Suprapubic skin (tissue), 4 donors: ENCODE measurements at places on chromosomes 2 and 18. TPM values are rescaled to one million over a fixed set of nuclear protein-coding genes. Genes with fewer than 3 reads are reported as not detected.

CHN1 gene
- total RNA-seq = 2.5 TPM

GRCh38 chr18:13578400-13578799 is 148.0 kb downstream of the FAM210A start:
- no peak for DNase-seq

RETSAT gene
- 123 TPM for total RNA-seq

- DNase-seq = no peak
Measured at GRCh38 chr2:4122726-4123125, 419.4 kb downstream of the DCDC2C start.

DNA sequence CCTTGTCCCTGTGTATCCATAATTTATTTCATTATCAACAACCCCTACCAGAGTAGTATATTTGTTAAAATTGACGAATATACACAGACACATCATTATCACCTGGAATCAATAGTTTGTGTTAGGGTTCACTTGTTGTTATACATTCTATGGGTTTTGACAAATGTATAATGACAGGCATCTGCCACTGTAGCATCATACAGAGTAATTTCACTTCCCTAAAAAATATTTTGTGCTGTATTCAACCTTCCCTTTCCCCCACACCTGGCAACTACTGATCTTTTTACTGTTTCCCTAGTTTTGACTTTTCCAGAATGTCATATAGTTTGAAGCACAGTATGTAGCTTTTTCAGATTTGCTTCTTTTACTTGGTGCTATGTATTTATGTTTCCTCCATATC is 132.0 kb downstream of the ZNF804A start:
- DNase-seq = no peak

MEP1B gene
- not detected for total RNA-seq

DNA sequence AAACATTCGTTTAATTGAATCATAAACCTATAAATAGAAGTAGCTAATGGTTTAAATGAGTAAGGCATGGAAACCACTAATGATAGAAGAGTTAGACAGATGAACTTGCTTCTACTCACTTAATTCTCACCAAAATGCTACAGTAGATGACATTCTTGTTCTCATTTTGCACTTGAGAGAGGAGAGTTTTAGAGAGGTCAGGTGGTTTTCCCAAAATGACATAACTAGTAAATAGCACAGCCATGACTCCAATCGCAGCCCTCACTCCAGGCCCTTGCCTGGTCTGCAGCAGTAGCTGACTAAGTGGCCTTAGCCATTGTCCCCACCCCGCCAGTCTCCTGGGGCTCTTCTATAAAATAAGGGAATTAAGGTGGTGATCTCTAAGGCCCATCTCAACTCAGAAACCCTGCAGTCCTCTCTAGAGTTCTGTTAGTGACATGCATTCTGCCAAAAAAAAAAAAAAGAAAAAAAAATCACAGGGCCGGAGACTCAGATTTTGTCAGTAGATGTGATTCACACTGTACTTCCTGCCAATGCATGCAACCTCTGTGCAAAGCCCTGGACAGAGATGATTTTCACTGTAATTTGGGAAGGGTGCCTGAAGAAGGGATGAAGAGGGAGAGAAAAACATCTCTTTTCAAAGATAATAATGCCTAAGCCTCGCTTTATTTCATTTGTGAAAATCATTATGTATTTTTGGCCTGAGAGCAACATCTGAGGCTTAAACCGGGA is 221.8 kb downstream of the ANAPC1 start:
- DNase-seq = no peak

GAL3ST2 gene
- total RNA-seq = not detected

RRM2 gene
- 3.0 TPM for total RNA-seq

- DNase-seq = no peak
Measured at GRCh38 chr2:223786236-223786635, 51.1 kb downstream of the AP1S3 start.

DNA sequence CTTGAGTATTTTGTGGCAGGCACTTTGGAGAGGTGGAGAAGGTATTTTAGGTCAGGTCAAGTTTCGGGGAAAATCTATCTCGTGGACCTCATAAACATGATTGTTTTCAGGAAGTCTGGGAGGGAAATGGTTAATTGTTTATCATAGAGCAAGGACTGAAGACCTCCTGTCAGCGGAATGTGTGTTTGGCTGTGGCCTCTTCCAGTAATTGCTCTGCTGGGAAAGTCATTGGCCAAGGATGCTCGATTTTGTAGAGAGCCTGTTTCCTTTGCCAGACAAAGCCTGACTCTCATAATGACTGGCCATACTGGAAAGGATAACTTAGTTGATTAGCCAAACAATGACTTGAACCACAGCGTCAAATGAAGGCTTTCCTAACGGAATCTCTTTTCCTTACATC is 30.0 kb downstream of the IL1R2 start:
- DNase-seq = no peak

LIPT1 gene
- 4.5 TPM for total RNA-seq

MRPL30 gene
- 32.3 TPM for total RNA-seq

DPP4 gene
- total RNA-seq = 4.1 TPM

GRCh38 chr2:17628349-17629261 is 88.1 kb downstream of the VSNL1 start:
- no peak for DNase-seq

HAAO gene
- total RNA-seq = 3.9 TPM

DNA sequence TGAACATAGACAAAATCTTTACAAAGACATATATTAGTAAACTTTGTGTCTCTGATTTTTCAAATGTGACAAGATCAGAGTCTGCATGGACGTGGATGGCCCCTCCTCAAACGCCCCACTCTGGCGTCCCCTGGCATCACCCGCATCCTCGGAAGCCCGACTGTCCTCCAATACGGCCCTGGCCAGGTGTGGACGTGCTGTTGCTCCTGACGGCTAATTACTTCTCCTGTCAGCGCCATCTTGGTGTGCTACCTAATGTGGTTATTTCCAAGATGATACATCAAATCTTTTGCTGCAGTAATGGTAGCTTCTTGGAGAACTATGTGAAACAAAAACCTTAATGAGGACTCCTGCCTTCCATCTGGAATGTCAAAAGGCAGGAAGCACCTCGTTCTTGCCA is 747.4 kb upstream of the SALL3 start:
- DNase-seq = no peak

- DNase-seq = no peak
Measured at GRCh38 chr2:239361311-239361642, 39.5 kb downstream of the HDAC4 start.

CD8B2 gene
- total RNA-seq = not detected

- no peak for DNase-seq
Measured at GRCh38 chr2:141399270-141399669, 731.5 kb downstream of the LRP1B start.

GRCh38 chr18:24726727-24727492 is 266.5 kb downstream of the HRH4 start:
- DNase-seq = peak; percentile 70

DNA sequence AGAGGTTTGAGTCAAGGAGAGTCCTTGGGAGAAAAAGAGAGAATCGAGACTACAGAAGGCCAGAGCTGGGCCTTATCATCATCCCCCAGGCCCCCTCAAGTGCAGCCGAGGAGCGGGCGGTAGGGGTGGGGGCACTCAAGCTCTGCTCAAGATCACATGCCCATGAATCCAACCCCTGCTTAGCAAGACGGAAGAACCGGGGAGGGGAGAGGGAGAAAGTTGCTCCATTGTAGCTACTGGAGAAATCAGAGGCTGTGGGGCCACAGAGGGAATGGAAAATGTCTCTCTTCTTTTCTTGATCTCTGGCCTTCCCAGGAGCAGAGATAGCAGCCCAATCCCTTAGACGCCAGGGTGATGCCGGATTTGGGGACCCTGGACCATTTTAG is 14.6 kb downstream of the SLC4A3 start:
- DNase-seq = peak; percentile 75

FSHR gene
- not detected for total RNA-seq

- DNase-seq = no peak
Measured at GRCh38 chr2:50118905-50119702, 912.8 kb downstream of the NRXN1 start.
